ENCODE measurements at places on chromosomes 7 and 10.
A peak's percentile ranks its signal among the peaks of the same experiment; 100 is the strongest.

GRCh38 chr10:73791871-73792400 is 6.5 kb downstream of the ZSWIM8 start:
- no peak for DNase-seq

DNA sequence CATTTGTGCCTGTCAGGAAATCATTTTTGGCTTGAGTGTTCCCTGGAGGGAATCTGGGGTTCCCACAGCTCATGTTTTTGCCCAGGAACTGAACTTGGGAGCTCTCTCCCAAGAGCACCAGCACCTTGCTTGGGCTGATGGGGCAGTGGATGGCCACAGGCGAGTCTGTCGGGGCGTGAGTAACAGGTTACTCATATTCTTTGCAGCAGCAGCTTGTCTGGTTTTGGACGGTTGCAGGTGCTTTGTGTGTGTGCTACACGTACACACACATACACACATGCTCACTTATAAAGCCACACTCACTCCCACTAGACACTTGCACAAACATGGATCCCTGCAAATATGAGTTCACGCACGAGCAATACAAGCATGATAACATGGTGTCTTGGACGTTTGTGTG is 2.9 kb upstream of the PALD1 start:
- DNase-seq, result no peak

DNA sequence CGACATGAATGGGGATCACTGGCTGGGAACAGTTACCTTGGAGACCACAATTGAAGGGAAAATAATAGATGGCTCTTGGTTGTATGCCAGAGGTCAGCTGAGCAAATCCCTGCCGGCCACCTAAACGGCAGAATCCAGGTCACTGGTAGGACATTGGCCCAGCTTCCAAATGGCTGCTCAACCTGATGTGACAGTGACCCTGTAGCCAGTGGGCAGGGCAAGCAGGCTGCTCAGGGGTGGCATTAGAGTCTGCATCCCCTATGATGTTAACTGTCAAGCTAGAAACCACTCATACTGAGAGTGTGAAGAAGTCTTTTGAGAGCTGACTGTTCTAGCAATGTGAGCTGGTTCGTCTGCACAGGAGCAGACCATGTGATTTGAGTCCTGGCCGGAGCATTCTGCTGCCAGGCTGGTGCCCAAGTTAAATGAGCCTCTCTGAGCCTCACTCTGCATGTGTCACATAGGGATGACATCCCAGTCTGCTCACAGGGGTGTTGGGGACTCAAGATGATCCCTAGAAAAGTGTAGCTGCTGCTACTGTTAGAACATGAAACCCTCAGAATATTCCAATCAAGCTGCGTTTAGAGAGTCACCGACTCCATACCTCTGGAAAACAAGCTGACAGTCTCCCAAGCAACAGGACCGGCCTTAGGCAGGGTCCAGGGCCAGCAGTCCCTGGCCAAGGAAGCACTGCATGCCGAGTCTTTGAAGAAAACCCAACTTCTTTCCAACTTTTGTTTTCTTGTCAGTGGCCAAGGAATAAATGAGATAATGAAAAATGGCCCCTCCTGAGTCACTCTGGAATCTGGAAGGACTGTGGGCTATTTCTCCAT is 69.7 kb downstream of the VWA2 start:
- DNase-seq, result no peak

- no peak for DNase-seq
Observed at GRCh38 chr7:77399816-77400215, 16.3 kb downstream of the GSAP start.

DNA sequence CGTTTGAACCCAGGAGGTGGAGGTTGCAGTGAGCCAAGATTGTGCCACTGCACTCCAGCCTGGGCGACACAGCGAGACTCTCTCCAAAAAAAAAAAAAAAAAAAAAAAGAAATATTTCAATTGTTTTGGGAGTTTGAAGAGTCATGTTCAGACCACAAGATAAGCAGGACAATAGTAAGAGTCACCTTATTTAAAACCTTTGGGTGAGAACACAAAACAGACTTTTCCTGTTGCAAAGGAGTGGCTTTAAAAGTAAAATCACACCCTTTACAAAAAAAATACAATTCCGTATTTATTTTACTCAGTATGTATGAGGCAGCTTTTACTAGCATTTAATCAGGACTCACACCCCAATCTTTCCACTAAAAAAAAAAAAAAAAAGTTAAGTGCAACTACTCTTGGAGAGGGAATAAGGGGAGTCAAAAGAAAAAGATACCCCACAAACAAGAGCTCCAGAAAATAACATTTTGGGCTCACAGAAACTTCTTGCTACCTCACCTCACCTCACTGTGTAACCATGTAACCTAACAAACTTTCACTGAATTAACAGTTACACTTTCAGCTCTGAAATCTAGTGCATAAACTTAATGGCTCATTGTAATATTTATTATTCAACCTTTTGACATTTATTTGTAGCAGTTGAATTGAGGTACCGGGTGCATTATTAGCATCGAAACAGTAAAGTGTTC is 11.2 kb downstream of the SKIDA1 start:
- DNase-seq, result no peak

GRCh38 chr10:48271047-48271730 is 3.3 kb downstream of the FRMPD2 start:
- DNase-seq, result no peak

DNA sequence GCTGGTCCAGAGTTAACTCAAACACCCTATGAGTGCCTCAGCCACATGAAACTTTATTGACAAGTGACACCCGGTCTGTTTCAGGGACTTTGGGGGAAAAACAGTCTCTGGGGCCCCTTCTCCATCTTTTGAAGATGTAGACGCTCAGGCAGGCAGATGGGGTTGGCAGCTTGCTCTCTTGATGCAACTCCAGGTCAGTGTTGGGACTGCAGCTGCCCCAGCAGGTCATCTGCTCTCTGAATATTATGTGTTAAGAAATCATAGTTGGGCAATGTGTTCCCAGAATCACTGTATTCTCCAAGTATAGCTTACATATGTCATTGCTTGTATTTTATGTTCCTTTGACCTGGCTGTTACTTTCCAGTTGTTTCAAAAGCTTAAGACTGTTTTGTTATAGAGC is 544.9 kb upstream of the MGMT start:
- DNase-seq, result no peak

- no peak for DNase-seq
Observed at GRCh38 chr10:119045561-119045960, 16.0 kb downstream of the NANOS1 start.

GRCh38 chr7:128865996-128866877 is 3.6 kb downstream of the ATP6V1F start:
- no peak for DNase-seq

DNA sequence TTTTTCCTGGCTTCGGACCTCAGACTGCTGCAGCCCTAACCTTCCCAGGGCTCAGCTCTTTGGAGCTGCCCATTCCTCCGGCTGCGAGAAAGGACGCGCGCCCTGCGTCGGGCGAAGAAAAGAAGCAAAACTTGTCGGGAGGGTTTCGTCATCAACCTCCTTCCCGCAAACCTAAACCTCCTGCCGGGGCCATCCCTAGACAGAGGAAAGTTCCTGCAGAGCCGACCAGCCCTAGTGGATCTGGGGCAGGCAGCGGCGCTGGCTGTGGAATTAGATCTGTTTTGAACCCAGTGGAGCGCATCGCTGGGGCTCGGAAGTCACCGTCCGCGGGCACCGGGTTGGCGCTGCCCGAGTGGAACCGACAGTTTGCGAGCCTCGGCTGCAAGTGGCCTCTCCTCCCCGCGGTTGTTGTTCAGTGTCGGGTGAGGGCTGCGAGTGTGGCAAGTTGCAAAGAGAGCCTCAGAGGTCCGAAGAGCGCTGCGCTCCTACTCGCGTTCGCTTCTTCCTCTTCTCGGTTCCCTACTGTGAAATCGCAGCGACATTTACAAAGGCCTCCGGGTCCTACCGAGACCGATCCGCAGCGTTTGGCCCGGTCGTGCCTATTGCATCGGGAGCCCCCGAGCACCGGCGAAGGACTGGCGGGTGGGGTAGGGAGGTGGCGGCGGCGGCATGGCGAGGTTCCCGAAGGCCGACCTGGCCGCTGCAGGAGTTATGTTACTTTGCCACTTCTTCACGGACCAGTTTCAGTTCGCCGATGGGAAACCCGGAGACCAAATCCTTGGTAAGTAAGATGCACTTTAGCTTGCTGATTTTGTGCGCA is at the start of gene PLXDC2:
Gene PLXDC2 (plus strand): TSS at position 22 of the 820 bp plus-strand sequence.
- peak; percentile 68 for DNase-seq

- DNase-seq, result no peak
Observed at GRCh38 chr10:58746474-58747185, 234.0 kb downstream of the BICC1 start.

DNA sequence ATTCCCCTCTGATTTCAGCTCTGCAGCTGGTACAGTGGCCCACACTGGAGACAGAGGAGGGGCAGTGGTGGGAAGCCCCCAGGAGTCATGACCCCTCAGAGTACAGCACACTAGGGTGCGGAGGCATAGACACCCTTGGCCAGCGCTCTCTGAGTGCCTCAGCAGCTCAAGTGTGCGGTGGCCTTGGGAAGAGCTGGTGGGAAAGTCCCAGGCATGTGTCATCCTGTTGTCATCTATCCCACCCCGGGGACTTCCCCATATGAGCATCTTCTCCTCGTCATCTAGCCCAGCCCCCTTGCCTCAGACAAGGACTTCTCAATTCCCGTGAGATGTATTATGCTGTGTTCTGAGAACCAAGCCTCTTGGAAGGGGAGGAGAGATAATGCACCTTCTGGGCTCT is 15.6 kb upstream of the PPIF start:
- peak; percentile 82 for DNase-seq

GRCh38 chr7:95596198-95597063 is at the start of gene PDK4:
PDK4 (minus strand) TSS chr7:95596516; CDS start chr7:95596293, 223 bp downstream.
- DNase-seq, result peak; percentile 84

GRCh38 chr7:1926908-1927306 is 256.8 kb downstream of the ELFN1 start:
- peak; percentile 67 for DNase-seq

DNA sequence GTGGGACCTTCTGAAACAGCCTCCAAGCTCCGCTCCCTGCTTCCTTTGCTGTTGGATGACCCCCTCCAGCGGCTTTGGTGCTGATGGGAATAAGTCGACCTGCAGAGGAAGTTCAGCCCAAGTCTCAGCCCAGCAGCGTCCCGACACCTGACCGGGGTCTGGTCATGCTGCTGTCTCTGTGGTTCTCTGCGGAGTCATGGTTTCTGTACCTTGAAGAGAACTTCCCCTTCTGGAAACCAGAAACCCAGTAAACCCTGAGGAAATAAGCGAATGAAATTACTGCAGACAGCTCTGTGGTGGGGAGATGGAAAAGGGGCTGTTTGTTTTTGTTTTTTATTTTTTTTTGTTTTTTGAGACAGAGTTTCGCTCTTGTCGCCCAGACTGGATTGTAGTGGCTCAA is 18.3 kb upstream of the ZNF12 start:
- DNase-seq, result no peak

GRCh38 chr7:47812429-47813136 is 135.7 kb downstream of the PKD1L1 start:
- DNase-seq, result no peak

- no peak for DNase-seq
Observed at GRCh38 chr10:78146200-78146599, 112.5 kb downstream of the RPS24 start.

- no peak for DNase-seq
Observed at GRCh38 chr7:979886-980571, 3.0 kb upstream of the CYP2W1 start.

GRCh38 chr7:96718107-96719003 is 8.7 kb upstream of the SEM1 start:
- DNase-seq, result no peak

- DNase-seq, result no peak
Observed at GRCh38 chr7:10677668-10678232, 295.9 kb upstream of the PHF14 start.

- no peak for DNase-seq
Observed at GRCh38 chr7:133365917-133366316, 113.0 kb downstream of the EXOC4 start.

DNA sequence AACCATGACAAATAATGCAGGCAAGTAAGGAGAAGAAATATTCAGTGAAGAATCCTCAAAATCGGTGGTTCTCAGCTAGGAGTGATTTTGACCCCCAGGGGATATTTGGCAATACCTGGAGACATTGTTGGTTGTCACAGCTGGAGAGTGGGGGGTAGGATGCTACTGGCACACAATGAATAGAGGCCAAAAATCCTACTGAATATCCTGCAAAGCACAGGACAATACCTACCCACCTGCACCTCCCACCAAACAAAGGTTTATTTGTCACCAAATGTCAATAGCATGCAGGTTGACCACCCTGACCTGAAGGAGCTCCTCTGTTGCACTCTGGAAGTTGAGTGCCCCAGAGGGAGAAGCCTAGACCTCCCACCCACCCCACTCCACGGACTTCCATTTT is 1028.6 kb downstream of the CNTNAP2 start:
- DNase-seq, result no peak

DNA sequence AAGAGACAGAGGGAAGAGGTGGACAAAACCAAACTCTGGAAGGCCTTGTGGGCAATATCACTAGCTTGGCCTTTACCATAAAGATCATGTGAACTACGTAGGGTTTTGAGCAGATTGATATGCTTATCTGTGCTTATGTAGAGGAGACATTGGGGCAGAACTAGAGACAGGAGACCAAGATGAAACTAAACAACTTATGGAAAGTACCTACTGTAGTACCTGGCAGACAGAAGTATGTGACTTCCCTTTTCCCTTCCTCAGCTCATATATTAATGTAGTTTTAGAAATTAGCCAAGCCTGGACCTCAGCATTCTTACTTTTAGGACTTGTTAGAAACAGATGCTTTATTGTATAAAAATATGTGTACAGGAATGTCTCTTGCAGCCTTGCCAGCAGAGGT is 14.0 kb upstream of the IL6 start:
- DNase-seq, result no peak

DNA sequence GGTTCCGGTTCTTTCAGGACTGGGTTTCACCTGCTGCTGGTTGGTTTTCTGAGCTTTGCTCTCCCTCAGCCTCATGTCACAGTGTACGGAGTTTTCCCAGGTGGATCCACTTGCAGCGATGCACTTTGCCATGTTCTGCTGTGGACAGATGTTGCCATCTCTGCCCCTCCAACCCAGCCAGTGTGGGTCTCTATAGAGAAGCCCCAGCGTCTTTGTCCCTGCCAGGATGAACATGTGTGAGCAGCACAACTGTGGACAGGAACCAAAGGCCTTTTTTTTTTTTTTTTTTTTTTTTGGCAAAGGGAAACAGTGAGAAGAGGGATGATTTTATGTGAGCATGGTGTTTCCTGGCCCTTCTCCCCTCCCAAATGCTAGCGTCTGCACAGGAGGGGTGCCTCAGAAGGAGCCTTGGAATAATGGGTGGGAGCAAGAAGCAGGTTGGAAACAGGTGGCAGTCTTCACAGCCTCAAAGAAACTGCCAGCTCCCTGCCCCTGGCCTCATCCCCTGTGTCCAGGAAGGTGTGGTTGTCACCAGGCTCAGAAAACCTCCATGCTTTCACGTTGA is 106.5 kb downstream of the RPS24 start:
- DNase-seq, result no peak

DNA sequence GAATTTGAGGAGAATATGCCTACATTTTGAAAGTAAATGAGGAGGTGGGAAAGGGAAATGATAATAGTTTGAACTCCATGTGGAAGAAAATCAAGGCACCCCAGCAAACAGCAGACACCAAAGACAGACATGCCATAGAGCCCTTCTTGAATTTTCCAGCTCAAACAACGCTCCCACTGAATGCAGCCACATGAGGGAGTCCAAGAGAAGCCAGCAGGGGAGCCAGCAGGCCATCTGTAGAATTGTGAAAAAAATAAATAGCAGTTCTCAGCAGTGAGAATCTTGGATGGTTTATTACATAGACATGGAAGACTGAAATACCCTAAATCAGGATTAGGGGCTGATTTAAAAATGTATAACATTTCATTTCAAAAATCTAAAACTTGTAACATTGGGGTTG is 1567.3 kb upstream of the LRRTM3 start:
- peak; percentile 30 for DNase-seq
